Forelimb muscle (tissue), 1 donor: ENCODE measurements at places on chromosomes 1 and 21. TPM values are rescaled to one million over a fixed set of nuclear protein-coding genes. Genes with fewer than 3 reads are reported as not detected.

Gene SEC16B
- 6.3 TPM for polyA plus RNA-seq

Gene CNN3
- polyA plus RNA-seq: 348 TPM

Gene SPRR3
- not detected for polyA plus RNA-seq

Gene FAM163A
- polyA plus RNA-seq: 0.16 TPM

Gene LIN28A
- not detected for polyA plus RNA-seq

Gene CGN
- polyA plus RNA-seq: 0.52 TPM

Gene ODF2L
- polyA plus RNA-seq: 18.9 TPM

Gene SPAG17
- polyA plus RNA-seq: 3.2 TPM

Gene UBE2U
- not detected for polyA plus RNA-seq

Gene PTCH2
- polyA plus RNA-seq: 10.9 TPM

Gene RPE65
- not detected for polyA plus RNA-seq

Gene BLACAT1
- not detected for polyA plus RNA-seq

Gene KPRP
- not detected for polyA plus RNA-seq

Gene GUCA2A
- polyA plus RNA-seq: not detected

Gene OR2M5
- polyA plus RNA-seq: not detected

Gene FCRL4
- polyA plus RNA-seq: not detected

Gene G0S2
- 3.8 TPM for polyA plus RNA-seq

Gene ADAM30
- not detected for polyA plus RNA-seq

Gene FAM72B
- 3.5 TPM for polyA plus RNA-seq

Gene KANK4
- polyA plus RNA-seq: 10.1 TPM

Gene HORMAD1
- 0.11 TPM for polyA plus RNA-seq

Gene AUNIP
- 0.71 TPM for polyA plus RNA-seq

Gene KCNQ4
- polyA plus RNA-seq: 35.5 TPM

Gene S100B
- polyA plus RNA-seq: 9.2 TPM

Gene B3GALT2
- polyA plus RNA-seq: 7.9 TPM

Gene GSTM1
- polyA plus RNA-seq: 79.2 TPM
